ENCODE measurements at places on chromosomes 12 and 14. TPM values are rescaled to one million over a fixed set of nuclear protein-coding genes. Genes with fewer than 3 reads are reported as not detected.

DNA sequence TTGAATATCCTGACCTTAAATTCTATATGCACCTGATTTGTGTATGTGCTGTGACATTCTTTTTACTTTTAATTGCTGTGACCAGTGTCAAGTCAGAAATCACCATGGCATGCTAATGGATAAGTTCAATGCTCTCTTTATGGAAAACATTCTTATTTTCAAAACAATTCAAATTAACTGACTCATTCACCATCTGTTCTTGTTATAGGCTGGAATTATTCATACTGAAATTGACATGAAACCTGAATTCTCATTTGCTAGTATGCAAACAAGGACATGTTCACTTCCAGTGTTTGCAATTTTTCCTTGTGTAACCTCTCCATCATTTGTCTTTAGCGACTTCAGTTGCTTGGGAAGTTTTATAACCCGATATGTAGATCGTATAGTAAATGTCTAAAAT, at the start of gene TAS2R30:
TSS of gene TAS2R30 (minus strand) at position 340 of the 400 bp plus-strand sequence. CDS start 400 bp downstream, outside the sequence.
- DNase-seq, result no peak

The RERG gene
- 1.6 TPM for total RNA-seq

GRCh38 chr12:21553329-21553675, 27.2 kb downstream of the SPX start:
- no peak for DNase-seq

DNA sequence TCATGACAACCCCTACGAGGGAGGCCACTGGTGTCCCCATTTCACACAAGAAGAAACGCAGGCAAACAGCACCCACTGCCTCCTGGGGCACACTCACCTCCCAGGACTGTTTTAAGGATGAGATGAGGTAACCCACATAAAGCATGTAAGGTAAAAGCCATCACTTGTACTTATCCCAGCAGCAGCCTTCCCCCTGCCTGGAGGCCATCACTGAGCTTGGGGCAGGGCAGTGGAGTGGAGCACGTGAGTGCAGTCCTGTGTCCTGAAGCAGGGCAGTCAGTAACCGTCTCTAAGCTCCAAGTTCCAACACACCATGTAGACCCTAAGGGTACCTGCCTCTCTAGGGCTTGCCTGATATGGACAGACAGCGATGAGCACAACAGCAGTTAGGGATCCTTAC, 1.7 kb downstream of the POLE start:
- no peak for DNase-seq

DNA sequence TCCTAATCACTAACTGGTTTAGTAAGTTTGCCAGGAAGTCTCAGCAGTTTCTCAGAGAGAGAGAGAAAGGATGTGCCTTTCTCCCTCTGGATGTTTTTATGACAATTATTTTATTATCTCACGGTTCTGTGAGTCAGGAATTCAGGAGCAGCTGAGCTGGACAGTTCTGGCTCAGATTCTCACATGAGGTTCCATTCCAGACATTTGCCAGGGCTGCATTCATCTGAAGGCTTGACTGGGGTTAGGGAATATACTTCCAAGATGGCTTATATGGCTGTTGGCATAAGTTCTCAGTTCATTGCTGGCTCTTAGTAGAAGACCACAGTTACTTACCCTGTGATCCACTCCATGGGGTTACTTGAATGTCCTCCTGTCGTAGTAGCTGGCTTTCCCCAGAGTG, 101.2 kb upstream of the ATF7IP start:
- no peak for DNase-seq

The IGFBP6 gene
- total RNA-seq, result 21.4 TPM

GRCh38 chr12:53754633-53755264, 3.0 kb upstream of the CISTR start:
- DNase-seq, result no peak

The EML5 gene
- total RNA-seq, result 1.1 TPM

The SELPLG gene
- total RNA-seq, result 0.42 TPM

The ITGB7 gene
- total RNA-seq, result 0.75 TPM

- no peak for DNase-seq
Measured at GRCh38 chr14:96145116-96145864, 59.3 kb upstream of the BDKRB2 start.

- no peak for DNase-seq
Measured at GRCh38 chr12:132319991-132320570, 9.3 kb downstream of the GALNT9 start.

GRCh38 chr12:50411051-50411660, 10.5 kb downstream of the LARP4 start:
- no peak for DNase-seq

DNA sequence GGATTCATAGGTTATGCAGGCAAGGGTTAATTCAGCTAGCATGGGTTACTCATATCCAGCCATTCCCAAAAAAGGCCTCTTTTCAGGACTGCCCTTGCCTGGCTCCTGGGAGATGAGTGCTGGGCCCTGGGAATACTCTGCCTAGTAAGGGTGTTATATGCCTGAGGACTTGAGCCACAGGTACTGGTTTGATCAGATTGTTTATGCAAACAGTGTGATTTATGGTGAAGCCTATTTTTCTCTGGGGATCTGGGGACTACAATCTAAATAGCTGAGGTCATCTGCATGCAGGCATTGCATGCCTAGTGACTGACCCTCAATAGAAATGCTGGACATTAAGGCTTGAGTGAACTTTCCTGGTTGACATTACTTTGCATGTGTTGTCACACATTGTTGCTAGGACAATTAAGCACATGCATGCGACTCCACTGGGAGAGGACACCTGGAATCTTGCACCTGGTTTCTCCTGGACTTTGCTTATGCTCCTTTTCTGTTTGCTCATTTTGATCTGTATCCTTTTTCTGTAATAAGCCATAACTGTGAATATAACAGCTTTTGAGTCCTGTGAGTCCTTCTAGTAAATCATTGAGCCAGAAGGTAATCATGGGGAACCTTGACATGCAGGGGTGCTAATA, 73.0 kb downstream of the RAD51B start:
- no peak for DNase-seq

DNA sequence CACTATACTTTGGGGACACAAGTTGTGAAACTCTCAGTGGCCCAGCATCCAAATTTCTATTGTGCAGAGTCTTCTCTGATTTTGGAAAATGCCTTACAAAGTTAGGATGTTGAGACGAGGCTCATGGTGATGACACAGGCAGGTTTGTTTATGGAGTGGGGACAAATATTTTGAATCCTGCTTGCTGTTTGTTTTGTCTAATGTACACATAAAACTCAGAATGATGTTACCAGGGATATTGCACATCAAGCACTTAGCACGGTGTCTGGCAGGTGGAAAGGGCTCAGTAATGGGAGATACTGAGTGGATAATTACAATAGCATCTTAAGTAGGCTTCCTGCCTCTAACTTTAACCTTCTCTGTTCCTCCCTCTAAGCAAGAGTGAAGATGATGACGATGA, 628.9 kb upstream of the TBX3 start:
- no peak for DNase-seq

- no peak for DNase-seq
Measured at GRCh38 chr14:25122843-25123242, 72.9 kb upstream of the STXBP6 start.

The CYP46A1 gene
- not detected for total RNA-seq
